ENCODE measurements at places on chromosomes 1 and 21. TPM values are rescaled to one million over a fixed set of nuclear protein-coding genes. Genes with fewer than 3 reads are reported as not detected.

VAV3 gene
- 0.38 TPM for total RNA-seq

ADCY10 gene
- under 0.01 TPM for total RNA-seq

E2F2 gene
- 0.81 TPM for total RNA-seq

OR2W3 gene
- total RNA-seq: not detected

OR6N1 gene
- not detected for total RNA-seq

DPT gene
- total RNA-seq: not detected

DYNLT5 gene
- total RNA-seq: 0.94 TPM

REN gene
- not detected for total RNA-seq

HCRTR1 gene
- total RNA-seq: 0.54 TPM

MAP3K7CL gene
- total RNA-seq: 2.9 TPM

PCSK9 gene
- under 0.01 TPM for total RNA-seq

TNFRSF18 gene
- total RNA-seq: not detected

KCNJ9 gene
- total RNA-seq: not detected

NFASC gene
- under 0.01 TPM for total RNA-seq

MYBPH gene
- total RNA-seq: not detected

KRTAP21-2 gene
- total RNA-seq: not detected

OR2L8 gene
- not detected for total RNA-seq

TMPRSS15 gene
- not detected for total RNA-seq

HTR1D gene
- 1.5 TPM for total RNA-seq
